ENCODE measurements at places on chromosomes 1 and 21.

- DNase-seq: no peak
Measured at GRCh38 chr1:209686322-209686721, 11.1 kb downstream of the G0S2 start.

- peak; percentile 54 for DNase-seq
Measured at GRCh38 chr1:29502911-29503840, 266.9 kb downstream of the PTPRU start.

DNA sequence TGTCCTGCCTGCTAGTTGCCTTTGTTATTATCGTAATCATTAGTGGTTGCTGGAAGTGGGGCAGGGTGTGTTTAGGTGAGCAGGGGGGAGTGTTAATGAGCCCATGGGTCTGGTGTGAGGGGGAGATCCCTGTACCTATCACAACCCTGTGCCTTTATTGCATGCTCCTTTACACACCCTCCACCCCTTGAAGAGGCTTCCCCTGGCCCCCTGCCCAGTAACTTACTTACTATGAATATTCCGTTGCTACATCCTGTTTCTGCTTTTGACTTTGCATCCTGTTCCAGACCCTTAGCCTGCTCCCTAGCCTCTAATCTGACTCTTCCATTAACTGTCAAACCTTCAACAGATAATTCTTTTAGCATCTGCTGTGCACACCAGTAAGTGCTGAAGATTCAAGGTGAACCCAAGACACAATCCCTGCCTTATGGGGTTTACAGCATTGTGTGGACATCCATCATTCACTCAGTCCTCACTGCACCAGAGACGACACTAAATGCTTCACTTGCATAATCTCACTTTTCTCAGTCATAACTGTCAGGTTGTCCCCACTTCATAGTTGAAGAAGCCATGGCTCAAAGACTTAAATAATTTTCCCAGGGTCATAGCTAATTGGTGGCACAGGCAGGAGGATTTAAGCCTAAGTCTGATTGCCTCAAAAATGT lies 47.9 kb downstream of the CDC7 start:
- DNase-seq: no peak

DNA sequence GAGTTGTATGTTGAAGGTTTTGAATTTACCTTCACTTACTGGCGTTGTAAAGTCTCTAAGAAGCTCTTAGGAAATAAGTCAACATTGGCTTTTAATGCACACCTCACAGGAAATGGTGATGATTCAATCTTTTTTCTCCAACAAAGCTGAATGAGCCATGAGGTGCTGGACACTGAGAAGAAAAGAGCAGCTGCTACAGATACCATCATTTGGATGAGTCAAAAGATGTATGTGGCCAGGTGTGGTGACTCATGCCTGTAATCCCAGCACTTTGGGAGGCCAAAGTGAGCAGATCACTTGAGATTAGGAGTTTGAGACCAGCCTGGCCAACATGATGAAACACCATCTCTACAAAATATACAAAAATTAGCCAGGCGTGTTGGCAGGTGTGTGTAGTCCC lies 3.3 kb upstream of the IL23R start:
- no peak for DNase-seq

DNA sequence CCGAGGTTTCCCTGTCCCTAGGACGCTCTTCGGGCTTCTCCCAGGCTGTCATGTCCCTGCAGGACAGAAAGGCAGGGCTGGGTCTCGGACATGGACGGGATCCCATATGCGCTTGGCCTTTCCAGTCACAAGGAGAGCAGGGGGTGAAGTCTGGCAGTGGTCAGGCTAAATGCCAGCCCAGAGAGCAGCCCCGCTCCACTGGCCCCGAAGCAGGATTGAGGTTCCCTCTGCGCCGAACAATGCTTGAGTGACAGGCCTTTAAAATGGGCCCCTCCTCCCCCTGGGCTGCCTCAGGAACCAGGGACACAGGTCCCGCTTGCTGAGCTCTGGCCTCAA lies 12.7 kb downstream of the DRAXIN start:
- DNase-seq: no peak

DNA sequence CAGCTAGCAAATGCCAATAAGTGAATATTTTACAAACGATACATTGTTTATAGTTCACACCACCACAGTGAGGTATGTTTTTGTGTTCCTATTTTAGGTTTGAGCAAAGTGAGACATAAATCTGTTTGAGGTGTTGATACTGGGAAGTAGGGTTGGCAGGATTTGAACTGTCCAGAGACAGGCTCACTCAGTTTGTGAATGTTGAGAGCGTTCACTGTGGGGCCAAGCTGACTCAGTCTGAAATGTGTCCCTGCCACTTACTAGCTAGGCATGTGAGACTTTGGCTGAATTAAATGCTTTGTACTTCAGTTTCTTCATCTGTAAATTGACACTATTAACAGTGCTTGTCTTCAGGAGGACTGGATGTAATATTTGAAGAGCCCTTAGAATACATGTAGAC lies 35.1 kb downstream of the DIRAS3 start:
- no peak for DNase-seq

DNA sequence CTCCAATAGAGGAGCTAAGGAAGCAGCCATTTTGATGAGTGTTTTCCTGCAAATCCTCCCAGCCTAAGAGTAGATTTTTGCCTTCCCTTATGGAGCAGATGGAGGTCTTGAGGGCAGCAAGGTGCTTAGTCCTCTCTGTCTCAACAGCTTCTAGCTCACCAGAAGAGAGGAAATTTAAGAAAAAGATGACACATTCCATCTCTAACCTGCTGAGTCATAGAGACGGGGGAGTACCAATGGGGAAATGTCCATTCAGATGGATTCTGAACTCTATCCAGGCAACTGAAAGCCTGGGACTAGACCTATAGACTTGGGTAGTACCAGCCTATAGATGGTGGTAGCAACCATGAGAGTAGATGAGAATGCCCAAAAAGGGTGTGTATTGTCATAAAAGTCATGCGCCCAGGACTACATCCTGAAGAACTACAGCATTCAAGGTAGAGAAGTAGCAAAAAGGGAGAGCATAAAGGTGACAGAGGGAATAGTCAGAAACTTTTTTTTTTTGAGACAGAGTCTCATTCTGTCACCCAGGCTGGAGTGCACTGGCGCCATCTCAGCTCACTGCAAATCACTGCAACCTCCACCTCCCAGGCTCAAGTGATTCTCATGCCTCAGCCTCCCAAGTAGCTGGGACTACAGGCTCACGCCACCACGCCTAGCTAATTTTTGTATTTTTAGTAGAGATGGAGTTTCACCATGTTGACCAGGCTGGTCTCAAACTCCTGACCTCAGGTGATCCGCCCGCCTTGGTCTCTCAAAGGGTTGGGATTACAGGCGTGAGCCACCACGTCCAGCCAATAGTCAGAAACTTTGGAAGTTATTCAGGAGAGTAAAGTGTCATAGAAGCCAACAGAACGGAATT lies 10.7 kb upstream of the ELOA start:
- no peak for DNase-seq

GRCh38 chr21:45847870-45848269 lies 133.7 kb upstream of the COL6A1 start:
- DNase-seq: no peak

DNA sequence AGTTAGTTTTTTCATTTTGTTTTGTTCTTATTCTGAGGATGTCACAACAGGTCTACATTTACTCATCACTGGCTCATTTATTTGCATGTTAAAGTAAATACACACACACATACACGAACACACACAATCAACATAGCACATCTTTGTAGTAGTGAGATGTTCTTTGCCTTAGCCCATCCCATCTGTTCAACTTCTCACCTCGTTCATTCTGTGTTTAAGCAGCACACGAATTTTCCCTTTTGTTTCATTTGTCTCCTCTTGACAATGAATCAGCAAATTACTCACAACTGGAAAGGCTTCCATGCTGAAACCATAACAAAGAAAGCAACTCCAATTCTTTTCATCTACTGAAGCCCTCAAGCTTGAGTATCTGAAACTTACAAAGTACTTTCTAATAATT lies 133.3 kb upstream of the CHRM3 start:
- no peak for DNase-seq

DNA sequence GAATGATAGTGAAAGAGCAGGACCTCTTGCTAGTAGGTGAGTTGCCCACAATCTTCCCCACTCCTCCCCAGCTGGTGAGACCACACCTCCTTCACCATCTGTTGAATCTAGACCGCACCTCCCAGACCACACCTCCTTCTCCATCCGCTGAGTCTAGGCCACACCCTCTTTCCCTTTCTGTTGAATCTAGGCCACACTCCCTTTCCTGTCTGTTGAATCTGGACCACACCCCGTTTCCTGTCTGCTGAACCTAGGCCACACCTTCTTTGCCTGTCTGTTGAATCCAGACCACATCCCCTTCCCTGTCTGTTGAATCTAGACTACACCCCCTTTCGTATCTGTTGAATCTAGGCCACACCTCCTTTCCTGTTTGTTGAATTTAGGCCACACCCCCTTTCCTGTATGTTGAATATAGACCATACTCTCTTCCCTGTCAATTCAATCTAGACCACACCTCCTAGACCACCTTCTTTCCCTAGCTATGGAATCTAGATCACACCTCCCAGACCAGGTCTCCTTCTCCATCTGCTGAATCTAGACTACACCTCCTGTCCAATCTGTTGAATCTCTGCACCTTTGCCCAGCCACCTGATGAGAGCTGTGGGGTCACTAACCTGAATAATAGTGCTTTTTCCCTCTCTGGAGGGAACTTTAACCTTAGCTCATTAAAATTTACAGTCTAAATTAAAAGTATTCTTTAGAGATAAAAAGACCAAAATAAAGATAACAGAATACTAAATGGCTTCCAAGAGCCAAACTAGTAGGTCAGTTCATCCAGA lies 116.3 kb downstream of the DAB1 start:
- DNase-seq: no peak

DNA sequence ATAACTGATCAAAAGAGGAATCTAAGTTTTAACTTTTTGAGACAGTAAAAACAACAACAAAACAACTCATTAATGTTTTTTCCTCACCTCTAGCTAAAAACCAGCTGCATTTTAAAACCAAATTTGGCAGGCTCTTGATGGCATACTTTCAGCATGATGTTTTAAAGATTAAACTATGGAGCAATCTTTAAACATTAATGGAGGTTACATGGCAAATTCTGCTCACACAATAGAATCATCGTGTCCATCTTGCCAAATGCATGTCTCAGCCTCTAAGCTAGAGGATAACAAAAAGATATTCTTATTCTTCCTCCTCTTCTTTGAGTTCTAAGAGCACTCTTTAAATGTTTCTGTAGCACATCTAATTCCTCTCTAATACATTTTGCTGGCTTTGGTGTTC lies 579.8 kb upstream of the PKN2 start:
- DNase-seq: no peak

DNA sequence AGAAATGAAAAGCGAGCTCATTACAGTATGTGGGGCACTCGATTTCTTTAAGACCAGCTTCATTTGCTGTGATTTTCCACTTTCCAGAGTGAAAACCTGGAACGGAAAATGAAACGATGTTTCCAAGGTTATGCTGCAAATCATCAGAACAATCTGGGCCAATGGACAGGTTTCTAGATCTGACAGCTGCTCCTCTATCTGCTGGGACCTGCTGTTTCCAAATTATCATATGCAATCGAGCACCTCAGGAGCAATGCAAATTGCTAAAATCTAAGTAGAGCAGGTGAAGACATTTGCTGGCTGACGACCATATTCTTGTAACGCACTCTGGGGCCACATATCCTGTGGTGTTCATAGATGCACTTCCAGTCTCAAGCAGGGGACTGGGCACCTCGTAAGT lies 39.7 kb upstream of the TIAM1 start:
- DNase-seq: no peak

DNA sequence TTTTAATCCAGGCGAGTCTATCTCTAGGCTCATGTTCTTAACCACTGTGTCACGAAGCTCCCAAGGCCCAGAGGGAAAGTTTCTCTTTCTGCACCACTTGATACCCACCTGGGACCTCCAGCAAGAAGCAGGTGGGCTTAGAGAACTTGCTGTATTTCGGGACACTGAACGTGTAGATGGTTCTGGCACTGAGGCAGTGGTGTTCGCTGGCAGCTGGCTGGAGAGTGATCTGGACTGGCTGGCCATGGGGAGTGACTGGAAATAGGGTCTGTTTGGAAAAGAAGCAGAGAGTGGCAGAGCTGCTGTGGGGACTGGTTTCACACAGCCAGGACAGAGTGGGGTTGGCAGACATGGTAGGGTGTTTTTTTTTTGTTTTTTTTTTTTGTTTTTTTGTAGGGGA lies 16.4 kb upstream of the IL22RA1 start:
- no peak for DNase-seq

- DNase-seq: no peak
Measured at GRCh38 chr1:181062836-181063428, 25.6 kb upstream of the IER5 start.

DNA sequence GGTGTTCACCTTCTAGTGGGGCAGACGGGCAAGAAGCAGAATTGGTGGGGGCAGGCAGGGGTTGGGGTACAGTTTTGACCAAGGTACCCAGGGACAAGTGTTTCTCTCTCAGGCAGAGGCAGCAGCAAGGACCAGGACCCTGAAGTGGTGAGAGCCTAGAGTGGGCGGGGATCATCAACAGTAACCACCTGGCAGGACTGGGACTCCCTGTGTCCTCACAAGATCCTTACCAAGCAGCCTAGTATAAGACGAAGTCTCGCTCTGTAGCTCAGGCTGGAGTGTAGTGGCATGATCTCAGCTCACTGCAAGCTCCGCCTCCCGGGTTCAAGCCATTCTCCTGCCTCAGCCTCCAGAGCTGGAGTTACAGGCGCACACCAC lies 3.2 kb upstream of the NADK start:
- no peak for DNase-seq

DNA sequence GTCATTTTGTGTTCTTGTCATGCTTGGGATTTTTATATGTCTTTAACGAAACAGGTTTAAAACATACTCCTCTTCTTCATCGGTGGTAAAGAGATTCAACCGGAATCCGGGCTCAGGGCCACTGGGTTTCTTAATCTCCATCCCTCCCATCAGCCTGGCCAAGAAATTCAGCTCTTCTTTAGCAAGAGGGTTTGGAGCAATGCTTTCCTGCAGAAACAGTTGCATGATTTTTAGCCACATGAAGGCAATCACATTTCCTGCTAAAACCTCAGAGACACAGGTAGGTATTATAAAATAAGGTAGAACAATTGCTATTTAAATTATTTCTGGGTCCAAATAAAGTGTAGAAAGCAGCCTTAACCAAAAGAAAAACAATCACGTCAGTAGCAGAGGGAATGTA lies 22.7 kb upstream of the LSM10 start:
- no peak for DNase-seq

DNA sequence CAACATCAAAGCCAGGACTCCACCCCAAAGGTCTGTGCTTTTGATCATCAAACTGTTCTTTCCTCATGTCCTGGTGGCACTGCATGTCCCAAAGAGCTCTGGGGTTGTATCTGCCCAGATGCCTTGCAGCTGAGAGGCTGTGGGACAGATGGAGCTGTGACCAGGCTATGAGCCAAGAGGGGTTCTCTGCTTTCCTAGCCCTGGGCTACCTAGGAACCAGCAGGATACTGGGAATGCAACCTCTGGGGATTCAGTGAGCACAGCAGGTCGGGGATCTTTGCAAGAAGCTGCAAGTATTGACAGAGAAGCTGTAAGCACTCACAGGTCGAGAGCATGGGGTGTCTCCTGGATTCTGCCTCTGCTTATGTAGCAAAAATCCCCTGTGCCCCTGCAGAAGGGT lies 186.6 kb downstream of the GRIK3 start:
- DNase-seq: no peak

- no peak for DNase-seq
Measured at GRCh38 chr1:171739656-171740055, 2.2 kb downstream of the VAMP4 start.

Measured in NCI-H1930 (cell line).